MCF 10A (cell line): ENCODE measurements at places on chromosomes 7 and 10. TPM values are rescaled to one million over a fixed set of nuclear protein-coding genes. Genes with fewer than 3 reads are reported as not detected.

DNA sequence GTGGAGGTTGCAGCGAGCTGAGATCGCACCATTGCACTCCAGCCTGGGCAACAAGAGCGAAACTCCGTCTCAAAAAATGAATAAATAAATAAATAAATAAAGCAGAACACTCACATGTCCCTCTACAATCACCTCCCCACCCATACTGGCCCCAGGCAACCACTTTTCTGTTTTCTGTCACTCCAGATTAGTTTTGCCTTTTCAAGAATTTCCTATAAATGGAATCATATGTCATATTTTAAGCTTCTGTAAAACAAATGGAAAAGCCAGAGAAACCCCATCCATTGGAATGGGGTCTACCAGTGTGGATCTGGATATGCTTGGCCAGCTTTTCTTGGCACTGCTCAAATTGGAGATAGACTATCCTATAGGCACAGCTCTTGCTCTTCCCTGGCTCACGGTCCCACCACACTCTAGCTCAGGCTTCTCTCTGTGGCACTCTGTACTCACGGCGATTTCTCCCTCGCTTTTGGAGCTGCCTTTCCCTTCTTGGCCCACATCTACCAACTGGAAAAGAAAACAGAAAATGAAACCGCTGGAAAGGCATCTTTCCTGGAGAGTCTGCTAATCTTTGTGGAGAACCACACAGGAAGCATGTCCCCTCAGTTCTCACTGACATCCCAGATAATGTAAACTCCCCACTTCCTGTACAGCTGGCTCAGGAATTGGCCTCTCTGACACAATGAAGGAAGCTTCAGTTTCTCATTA lies 210.1 kb downstream of the JCAD start:
- no peak for DNase-seq

- DNase-seq, result no peak
Measured at GRCh38 chr10:92690915-92691590, 1.3 kb downstream of the HHEX start.

GRCh38 chr7:50782375-50783208 lies at the start of gene GRB10:
TSS of gene GRB10 (minus strand) at chr7:50782896. CDS start at chr7:50732322, 50,574 bp downstream.
- no peak for DNase-seq

FAM25C gene
- not detected in 2 replicates for total RNA-seq

DNA sequence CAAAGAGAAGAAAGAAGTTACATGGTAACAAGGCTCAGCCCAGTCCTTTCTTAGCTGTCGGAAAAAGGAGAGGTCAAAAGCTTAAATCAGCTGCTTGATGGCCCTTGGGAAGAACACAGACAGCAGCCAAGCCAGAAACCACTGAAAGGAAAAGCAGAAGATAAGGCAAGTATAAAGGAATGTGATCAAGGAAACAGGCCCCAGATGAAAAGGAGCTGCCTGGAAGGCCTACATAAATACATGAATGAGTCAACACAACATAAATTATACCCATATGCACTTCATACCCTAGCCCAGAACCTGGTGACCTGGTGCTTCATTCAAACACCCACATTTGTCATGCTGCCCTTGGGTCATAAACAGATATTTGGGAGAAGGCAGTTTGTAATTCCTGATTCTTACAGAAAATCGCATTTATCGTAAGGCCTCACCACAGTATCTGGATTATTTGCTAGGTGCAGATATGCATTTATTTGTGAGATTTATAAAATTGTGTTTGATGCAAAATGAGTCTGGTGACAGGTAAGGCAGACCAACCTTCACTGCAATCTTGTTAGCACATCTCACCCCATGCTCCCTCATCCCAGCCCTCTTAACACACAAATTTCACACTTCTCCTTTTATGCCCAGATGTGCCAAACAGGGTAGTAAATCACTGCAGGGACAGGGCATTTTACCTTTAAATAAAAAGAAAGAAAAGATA lies 94.9 kb upstream of the KCNIP2 start:
- peak; percentile 51 for DNase-seq

- DNase-seq, result no peak
Measured at GRCh38 chr7:130090745-130091532, 20.6 kb downstream of the KLHDC10 start.

DNA sequence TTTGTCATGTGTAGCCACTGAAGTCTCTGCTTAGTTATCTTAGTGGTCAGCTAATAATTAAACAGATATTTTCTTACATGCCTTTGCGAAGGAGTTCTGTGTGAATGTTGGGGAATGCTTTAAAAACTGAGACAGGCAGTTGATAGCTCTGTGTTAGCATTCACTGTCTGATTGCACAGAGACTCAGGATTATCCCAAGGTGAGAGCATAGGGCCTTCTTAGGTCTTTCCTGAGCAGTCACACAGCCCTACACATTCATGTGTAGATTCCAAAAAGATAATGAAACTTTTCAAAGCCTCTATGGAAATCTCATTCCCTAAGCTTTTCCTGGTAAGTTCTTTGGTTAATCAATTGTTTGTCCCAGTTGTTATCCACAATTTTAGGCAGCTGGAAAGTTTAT lies 67.7 kb downstream of the CASD1 start:
- no peak for DNase-seq

- DNase-seq, result no peak
Measured at GRCh38 chr10:61408105-61408504, 45.1 kb downstream of the TMEM26 start.

DNA sequence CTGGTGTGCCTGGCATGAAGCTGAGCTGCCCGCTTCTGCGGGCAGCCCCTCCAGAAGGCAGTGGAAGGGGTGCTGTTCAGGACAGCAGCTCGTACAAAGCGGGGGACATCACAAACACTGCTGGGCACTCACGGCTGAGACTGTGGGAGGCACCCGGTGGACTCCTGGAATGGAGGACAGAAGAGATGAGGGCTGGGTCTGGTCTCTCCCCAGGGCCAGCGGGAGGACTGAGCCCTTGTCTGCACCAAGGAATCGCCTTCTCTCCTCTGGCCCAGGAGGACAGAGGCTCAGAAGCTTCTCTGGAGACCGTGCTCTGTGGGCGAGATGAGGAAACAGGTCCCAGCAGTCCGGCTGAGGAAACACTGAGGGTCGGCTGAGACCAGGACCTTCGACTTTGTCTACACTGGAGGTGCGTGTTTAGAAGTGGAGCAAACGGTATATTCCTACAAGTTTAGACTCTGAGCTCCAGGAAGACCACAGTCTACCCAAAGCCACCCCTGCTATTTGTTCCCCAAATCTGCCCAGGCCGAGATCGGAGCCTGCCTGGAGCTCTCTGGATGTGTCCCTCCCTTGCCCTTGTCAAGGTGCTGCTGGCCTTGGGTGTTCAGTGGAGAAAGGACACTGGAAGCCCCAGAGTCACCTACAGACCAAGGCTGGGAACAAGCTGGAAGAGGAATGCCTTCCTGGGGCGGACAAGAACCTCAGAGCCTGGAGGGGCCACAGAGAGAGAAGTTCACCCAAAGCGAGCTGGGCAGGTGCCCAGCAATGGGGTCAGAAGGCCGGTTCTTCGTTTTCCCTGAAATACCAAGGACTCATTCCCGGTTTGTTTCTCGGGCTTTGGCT lies 12.9 kb upstream of the INPP5A start:
- DNase-seq, result no peak

IKZF1 gene
- not detected in 2 replicates for total RNA-seq

DNA sequence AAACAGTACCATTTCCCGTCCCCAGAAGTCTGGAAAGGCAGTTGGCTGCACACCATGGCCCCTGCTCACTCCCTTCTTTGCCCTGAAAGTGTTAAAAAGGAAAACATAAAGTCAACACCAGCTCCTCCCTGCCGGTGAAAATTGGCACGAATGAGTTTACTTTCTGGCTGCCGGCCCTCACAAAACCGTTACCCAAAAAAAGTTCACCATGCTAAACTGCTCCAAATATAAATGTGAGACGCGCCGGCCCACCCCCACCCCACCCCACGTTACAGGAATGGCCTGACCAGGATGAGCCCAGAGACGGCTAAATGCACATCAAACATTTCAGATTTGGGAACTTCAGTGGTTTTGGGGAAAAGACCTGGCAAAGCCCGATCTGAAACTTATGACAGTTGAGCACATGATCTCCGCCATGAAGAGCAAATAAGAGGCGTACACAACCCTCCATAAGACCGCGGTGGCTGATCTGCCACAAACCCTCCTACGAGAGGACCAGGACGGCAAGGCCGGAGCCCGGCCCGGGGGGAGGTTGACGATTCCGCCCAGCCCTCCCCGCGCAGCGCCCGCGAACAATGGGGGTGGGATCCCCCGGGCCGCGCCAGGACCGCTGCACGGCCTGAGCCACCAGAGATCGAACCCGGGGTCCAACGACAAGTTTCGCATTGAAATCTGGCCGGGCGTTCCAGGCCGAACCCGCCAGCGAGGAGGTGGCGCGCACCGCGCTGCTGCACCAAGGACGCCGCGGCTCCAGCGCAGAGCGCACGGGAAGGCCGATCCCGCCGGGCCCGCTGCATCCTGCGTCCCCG lies 952 bp downstream of the DIP2C start:
- DNase-seq, result no peak

DNA sequence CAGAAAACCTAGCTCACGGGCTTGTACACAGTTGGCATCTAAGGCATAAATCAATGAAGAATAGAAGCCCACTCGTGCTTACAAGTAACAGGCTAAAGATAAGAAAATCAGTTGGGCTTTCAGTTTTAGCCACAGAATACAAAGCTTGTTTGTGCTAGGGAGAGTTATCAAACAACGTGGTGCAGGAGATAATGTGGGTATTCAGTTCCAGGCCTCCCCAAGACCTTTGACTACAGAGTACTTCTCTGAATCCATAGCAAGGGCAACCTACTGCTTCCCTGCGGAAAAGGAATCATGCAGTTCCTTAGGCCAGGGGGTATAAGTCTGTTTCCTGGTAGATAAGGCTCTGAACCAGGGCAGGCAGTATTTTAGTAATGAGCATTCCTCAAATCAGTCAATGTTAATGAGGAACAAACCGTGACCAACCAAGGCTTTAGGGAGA lies 219.5 kb upstream of the CSTF2T start:
- DNase-seq, result no peak

- no peak for DNase-seq
Measured at GRCh38 chr7:111409714-111410422, 152.4 kb downstream of the IMMP2L start.

- DNase-seq, result no peak
Measured at GRCh38 chr7:47406801-47407129, 175.1 kb downstream of the TNS3 start.

- DNase-seq, result no peak
Measured at GRCh38 chr7:140915935-140916555, 8.7 kb downstream of the BRAF start.

DNA sequence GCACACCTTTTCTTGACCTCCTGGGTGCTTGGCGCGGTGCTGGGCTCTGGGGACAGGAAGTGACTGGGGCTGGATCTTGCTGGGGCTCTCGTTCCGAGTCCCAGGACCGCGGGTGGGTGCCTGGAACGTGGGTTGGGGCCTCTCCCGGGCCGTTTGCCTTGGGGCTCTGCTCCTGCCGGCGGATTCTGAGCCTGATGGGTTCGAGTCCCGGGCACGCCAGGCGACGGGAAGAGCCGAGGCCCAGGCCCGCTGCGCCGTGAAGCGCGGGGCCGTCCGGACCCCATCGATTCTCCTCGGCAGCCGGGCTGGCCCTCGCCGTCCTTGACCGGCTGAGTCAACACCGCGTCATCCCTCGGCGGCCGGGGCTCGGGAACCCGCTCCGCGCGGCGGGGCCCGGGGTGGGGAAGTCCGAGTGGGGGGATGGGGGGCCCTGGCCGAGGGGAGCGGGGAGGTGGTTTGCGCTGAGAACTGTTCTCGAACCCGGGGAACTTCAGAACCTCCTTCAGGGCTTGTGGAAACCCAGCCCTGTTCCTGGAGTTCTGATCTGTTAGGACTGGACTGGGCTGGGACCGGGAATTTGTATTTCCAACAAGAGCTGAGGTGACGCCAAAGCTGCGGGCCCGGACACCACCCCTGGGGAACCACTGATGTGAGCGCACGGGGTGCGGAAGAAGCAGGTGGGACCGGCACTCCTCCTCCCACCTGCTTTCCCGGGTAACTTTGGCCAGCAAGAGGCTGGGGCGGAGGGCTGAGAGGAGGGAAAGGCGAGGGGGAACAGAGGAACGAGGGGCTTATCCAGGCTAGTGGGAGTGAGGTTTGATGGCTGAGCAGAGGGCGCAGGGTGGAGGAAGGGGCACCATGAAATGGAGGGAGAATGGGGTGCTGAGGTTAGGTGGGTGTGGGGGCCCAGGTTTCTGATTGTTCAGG lies 6.2 kb downstream of the HHEX start:
- DNase-seq, result no peak

- DNase-seq, result no peak
Measured at GRCh38 chr7:54814401-54814800, 55.4 kb upstream of the SEC61G start.

SPDYE5 gene
- 0.12 and 0.16 TPM in 2 replicates for total RNA-seq

GRCh38 chr7:150753239-150753638 lies 16.0 kb downstream of the GIMAP5 start:
- no peak for DNase-seq

GRCh38 chr7:112495810-112496462 lies 15.1 kb downstream of the LSMEM1 start:
- peak; percentile 77 for DNase-seq

DNA sequence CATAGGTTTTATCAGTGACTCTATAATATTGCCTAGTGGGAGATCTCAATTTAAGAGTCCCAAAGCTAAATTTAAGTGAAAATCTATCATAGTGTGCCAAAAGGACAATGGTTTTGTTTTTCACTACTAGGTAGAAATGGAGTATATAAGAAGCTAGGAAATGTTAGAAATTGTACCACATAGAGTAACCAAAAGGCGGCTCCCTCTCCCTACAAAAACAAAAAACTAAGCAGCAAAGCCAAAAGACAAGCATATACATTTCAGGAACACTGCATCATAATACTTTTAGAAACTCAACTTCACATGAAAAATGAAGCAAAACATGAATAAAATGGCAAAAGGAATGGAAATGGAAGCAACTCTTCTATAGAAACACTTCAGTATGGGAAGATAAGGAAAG lies 271.6 kb downstream of the CACNA2D1 start:
- no peak for DNase-seq

- DNase-seq, result no peak
Measured at GRCh38 chr10:10418387-10418786, 599.3 kb upstream of the CELF2 start.

CACNA2D1 gene
- total RNA-seq, result not detected in 2 replicates

GRCh38 chr7:70406186-70406949 lies 725.6 kb upstream of the GALNT17 start:
- no peak for DNase-seq

GRCh38 chr7:139767561-139767982 lies 10.2 kb downstream of the HIPK2 start:
- DNase-seq, result no peak

HGF gene
- total RNA-seq, result not detected in 2 replicates
